ENCODE measurements at places on chromosomes 4 and X.

GRCh38 chrX:39451046-39451445 is 646.7 kb downstream of the BCOR start:
- no peak for DNase-seq

DNA sequence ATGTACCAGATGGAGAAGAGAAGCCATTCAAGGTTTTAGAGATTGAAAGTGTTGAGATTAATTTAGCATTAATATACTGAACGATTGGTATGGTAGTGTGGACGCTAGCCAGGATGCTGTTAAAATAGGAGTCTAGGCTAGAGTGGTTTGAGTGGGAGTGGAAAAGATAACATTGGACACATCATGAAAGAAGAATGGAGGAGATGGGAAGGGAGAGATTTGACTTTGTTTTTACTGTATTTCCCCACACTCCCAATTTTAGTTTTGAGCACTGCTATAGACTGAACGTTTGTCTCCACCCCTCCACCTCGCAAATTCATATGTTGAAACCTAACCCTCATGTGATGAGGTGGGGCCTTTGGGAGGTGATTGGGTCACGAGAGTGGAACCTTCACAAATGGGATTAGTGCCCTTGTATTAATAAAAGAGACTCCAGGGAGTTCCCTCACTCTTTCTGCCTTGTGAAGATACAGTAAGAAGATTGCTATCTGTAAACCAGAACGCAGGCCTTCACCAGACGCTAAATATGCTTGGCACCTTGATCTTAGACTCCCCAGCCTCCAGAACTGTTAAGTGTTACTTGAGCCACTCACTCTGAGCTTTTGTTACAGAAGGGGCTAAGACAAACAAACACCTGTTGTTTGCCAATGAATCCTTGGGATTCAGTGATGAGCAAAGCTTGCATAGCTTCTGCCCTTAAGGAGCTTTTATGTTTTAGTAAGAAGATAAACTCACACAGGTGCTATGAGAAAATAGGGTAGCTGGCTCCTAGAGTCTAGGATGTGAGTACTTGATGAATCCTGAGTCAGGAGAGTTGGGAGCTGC is 25.8 kb downstream of the USP9X start:
- DNase-seq, result no peak

DNA sequence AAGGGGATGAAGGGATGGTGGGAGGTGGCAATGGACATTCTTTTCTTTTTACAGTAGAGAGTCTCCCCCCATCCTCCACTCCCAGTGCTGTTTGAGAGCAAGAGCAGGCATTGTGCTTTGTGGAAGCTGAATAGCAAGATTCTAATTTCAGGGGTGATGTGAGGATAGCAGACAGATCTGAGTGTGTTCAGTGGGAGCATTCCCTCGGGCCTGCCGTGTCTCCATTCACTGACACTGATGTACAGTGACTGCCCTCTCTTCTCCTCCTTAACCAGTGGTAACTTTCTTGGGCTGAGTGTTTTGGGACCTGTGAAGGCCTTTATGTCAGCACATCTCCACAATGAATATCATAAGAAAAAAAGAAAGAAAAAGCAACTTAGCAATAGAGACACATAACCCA is 396.6 kb upstream of the RPS6KA3 start:
- DNase-seq, result no peak

DNA sequence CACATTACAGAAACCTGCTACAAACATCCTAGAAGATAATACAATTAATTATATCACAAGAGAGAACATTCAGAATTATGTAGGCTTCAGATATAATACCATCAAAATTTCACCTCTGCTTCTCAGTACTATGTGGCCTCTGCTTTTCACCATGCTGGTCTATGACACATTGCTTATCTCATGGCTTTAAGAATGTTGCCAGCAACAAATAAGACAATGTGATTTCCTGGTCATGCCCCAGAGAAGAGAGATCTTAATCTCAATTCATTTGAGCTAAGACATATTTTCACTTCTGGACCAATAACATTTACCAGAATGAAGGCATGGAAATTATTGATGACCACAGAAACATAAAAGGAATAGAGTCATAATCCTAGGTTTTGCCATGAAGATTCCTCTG is 1233.4 kb upstream of the ADGRL3 start:
- DNase-seq, result no peak

DNA sequence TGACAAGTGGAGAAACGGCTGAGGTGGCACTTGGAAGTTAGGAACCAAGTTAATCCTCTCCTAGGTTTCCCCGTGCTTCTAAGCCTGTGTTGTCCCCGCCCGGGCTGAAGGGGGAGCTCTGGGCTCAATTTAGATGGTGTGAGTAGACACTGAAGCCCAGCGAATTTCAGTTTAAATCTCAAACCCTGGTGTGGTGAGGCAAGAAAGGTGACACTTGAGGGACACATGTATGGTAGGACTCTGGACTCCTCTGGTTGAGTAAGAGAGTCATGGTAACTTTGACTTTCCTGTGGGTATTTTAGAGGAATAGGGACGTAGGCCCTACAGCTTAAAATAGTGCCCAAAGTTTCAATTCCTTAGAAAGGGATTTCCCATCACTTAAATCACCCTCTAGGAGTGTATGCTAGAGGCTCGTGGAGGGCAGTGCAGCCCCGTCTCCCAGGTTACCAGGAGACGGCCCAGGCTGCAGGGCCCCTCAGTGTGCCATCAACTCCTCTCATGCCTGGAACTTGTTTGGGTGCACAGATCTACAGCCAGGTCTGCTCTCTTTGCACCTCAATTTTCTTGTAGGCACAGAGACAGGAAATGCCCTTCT is 24.0 kb downstream of the HAND2 start:
- DNase-seq, result no peak

DNA sequence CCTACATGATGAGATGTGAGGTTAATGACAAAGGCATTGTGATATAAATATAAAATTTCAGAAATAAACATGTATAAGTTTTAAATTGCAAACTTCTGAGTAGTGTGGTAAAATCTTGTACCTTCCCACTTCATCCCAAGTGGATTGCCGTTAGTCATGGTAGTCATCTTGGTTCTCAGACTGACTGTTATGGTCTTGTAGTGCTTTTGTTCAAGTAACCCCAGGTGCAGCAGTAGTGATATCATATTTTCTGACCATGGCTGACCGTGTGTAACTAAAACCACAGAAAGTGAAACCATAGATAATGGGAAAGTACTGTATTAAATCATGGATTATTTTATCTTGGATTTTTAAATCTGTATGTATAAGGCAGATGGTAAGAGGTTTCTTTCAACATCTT is 74.8 kb upstream of the SLIT2 start:
- DNase-seq, result no peak

DNA sequence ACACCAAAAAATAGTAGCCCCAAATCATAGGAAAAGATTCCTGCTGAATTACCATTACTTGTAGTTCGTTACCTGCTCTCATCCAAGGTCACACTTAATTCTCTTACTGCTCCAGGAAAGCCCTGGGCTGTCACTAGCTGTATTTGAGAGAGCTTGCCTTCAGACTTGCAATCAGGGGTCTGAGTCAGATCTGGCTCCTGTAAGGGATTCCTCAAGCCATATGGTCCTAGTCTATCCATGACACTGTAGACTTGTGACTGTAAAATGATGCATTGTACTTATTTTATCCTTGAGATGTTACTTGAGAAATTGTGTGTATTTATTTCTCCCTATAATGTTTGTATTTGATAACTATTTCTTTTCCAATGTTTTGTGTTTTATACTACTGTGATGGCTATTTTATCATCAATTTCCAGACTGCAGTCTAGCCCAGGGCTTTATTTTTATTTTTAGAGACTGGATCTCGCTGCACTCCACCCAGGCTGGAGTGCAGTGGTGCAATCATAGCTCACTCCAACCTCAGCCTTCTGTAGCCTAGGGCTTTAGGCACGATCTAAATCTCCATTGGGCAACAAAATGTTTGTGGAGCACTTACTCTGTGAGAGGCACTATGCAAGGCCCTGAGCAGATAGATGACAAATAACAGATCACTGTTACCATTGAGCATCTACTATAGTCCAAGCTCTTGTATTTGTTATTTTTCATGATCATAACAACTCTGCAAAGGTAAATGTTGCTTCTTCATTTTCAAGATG is 24.2 kb downstream of the ERVMER34-1 start:
- DNase-seq, result no peak

DNA sequence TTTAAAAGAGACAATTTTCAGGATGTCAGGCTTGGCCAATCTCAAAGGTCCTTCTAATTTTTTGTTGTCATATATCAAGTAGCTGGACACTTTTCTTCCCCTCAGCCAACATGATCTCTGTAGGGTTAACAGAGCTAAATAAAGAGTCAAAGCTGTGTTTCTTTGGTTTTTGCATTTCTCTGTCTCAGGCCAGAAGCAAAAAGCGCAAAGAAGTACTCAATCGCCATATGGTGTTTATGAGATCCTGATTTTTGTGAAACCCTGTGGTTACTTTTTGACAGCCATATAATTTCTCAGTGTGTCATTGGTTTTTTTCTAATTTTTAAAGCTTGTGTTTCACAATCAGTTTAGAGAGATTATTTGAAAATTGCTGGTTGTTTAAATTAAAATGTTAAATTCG is 111.9 kb downstream of the MAPK10 start:
- DNase-seq, result no peak

DNA sequence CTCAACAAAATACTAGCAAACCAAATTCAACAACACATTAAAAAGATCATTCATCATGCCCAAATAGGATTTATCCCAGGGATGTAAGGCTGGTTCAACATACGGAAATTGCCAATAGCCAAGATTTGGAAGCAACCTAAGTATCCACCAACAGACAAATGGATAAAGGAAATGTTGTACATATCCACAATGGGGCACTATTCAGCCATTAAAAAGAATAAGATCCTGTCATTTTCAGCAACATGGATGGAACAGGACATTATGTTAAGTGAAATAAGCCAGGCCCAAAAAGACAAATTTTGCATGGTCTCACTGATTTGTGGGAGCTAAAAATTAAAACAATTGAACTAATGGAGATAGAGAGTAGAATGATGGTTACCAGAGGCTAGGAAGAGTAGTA is 82.0 kb upstream of the FAM241A start:
- DNase-seq, result no peak

- no peak for DNase-seq
Measured at GRCh38 chr4:84924434-84924833, 42.1 kb downstream of the WDFY3 start.

- no peak for DNase-seq
Measured at GRCh38 chr4:1231637-1232360, 17.1 kb downstream of the CTBP1 start.

DNA sequence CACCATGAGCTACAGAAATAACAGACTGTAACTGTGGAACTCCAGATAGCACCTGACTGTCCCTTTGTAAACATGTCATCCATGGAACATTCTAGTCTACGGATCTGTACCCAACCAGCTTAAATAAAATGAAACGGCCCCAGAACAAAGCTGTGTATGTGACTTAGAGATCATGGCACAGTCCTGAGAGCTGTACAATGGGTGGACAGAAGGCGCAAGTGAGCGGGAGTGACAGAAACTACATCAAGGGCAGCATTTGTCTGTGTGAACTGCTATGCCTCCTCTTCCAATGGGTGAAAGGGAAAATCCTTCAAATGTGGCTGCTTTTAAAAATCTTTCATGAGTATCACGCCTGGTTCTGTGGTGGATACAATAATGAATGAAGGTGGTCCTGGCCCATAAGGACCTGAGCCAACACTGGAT is 72.5 kb downstream of the FAT1 start:
- no peak for DNase-seq

DNA sequence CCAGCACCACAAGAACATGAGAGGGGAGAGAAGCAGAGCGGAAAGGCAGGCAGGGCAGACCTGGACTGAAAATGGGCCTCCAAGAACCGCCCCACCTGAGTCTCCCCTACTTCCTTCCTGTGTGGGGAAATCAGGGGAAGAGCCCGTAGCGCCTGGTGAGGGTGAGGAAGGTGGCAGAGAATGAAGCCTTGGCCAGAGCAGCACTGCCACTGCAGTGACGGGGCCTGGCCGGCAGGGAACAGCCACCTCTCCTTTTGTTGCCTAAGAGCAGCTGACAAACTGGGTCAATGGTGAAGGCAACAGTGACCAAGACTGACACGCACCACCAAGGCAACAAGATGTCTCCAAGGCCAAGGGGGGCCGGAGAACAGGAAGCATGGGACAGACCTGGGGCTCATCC is 58.4 kb upstream of the CBR4 start:
- no peak for DNase-seq

DNA sequence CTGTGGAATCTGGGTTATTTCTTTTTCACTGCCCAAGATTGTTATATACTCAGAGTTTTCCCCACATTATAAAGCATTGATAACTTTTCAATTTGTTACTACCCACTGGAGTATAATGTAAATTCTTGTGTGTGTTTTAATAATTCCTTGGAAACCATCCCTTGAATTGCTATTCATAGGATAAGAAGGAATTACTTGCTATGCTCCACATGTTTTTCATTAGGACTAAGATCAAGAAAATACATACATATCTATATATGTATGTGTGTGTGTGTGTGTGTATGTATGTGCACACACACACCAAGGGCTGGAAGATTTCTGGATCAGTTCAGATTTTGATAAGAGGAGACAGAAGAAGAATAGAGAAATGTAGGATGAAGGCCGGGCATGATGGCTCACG is 206.4 kb upstream of the JADE1 start:
- no peak for DNase-seq

DNA sequence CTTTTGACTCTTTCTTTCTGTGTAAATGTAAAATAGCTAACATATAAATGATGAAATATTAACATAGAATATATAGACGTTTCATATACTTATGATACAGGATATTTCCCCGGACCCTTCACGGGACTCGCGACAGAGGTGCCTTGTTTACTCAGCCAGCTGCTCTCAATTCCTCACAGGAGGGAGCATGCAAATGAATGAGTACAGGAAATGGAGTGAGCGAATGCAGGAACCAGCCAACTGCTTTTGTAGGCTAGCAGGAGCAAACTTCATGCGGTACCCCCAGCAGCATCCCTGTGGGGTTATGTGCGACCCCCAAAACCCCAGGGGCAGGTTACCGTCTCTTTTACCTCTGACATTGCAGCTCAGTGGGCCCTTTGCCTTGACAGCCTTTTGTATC is 110.3 kb upstream of the PDHA2 start:
- DNase-seq, result no peak

GRCh38 chr4:76322236-76322635 is 15.7 kb downstream of the STBD1 start:
- DNase-seq, result no peak

GRCh38 chr4:118099106-118099505 is 64.8 kb downstream of the NDST3 start:
- DNase-seq, result no peak

- no peak for DNase-seq
Measured at GRCh38 chrX:115348446-115349225, 59.1 kb downstream of the LUZP4 start.

GRCh38 chrX:155215443-155216178 is 649 bp upstream of the VBP1 start:
- no peak for DNase-seq

- DNase-seq, result no peak
Measured at GRCh38 chrX:30525732-30526131, 51.8 kb downstream of the TASL start.

GRCh38 chr4:113071274-113071673 is 21.8 kb downstream of the ANK2 start:
- DNase-seq, result no peak

- no peak for DNase-seq
Measured at GRCh38 chr4:119105605-119106004, 30.0 kb upstream of the MYOZ2 start.

Data from stimulated activated CD4-positive, alpha-beta T cell treated with anti-CD3 and anti-CD28 coated beads, Interleukin-1b, Interleukin-23, amount 100 ng/mL, for 1 hour (primary cell).